CD4-positive, alpha-beta T cell treated with Interleukin-6 for 4 hours (primary cell): ENCODE measurements at places on chromosomes 16 and 17.

DNA sequence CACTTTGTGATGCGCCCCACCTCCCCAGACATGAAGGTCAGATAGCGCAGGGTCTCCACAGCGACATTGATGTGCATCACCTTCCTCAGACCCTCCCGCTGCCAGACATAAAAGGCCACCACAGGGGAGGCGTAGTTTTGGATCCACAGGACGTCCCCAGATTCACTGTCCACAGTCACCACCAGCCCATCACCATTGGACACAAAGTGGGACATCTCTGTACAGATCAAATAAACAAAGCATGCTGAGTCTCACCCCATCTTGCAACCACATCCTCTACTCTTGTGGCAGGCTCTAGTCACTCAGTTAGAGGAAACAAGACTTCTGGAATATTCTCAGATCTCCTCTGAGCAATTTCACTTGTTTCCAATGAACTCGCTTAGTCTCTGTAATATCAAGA, 46.3 kb upstream of the ICAM2 start:
- DNase-seq: peak; percentile 54

GRCh38 chr16:70348991-70349390, 2.3 kb downstream of the DDX19A start:
- no peak for DNase-seq

DNA sequence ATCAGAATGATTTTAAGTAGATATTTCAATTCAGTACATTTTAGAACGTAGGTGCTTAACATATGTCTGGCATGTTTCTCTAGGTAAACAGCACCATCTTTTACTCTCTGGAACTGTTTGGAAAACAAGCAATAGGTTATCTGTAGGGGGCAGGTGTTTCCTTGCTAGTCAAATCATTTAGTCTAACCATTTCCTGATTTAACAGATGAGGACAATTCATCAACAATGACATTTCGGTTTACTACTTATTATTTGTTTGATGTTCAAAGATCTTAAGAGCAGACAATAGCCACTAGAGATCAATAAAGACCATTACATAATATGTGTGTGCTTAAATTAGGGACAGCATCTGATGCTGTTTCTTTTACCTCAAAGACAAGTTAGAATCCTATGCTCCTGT, 173.1 kb downstream of the CEP112 start:
- no peak for DNase-seq

DNA sequence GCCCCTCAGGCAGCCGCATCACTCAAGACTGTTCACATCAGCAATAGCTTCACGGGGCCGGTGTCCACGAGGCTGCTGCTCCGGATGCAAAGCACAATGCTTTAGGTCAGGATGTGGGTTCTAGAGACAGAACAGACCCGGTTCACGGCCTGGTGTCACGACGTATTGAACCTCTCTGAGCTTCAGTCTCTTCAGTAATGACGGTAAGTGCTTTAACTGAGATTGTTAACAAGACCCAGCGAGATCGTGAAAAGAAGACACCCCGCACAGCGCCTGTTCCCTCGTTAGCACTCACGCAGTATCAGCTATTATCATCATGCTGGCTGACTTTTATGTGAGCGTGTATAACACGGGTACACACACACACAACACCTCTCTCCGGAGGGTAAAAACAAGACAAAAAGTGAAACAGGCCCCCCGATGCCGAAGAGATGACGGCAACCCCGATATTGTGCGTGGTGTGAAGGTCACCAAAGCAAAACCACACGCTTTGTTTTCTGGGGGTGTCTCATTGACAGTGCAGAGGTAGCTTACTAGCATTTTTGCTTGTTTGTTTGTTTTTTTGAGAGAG, 21.4 kb upstream of the ABR start:
- peak; percentile 63 for DNase-seq

GRCh38 chr17:58630883-58631522, 60.8 kb downstream of the TEX14 start:
- peak; percentile 7 for DNase-seq

DNA sequence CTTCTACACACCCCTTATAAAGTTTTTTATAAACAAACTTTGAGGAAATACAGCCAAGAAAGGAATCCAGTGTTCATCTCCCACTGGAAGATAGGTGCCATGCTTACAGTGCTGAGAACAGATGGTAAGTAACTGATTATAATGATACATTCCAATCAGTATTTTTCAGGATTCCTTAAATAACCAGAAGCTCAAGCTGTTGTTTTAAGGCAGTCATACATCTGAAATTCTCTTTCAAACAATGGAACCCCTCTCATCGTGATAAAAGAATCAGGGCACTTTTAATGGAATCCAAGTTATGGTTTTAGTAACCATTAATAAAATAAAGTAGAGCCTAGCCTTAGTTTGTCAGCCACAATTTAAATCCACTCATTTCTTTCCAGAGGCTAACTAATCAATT, 56.1 kb upstream of the STAC2 start:
- no peak for DNase-seq

- no peak for DNase-seq
Observed at GRCh38 chr17:17712268-17712924, 31.1 kb downstream of the RAI1 start.

DNA sequence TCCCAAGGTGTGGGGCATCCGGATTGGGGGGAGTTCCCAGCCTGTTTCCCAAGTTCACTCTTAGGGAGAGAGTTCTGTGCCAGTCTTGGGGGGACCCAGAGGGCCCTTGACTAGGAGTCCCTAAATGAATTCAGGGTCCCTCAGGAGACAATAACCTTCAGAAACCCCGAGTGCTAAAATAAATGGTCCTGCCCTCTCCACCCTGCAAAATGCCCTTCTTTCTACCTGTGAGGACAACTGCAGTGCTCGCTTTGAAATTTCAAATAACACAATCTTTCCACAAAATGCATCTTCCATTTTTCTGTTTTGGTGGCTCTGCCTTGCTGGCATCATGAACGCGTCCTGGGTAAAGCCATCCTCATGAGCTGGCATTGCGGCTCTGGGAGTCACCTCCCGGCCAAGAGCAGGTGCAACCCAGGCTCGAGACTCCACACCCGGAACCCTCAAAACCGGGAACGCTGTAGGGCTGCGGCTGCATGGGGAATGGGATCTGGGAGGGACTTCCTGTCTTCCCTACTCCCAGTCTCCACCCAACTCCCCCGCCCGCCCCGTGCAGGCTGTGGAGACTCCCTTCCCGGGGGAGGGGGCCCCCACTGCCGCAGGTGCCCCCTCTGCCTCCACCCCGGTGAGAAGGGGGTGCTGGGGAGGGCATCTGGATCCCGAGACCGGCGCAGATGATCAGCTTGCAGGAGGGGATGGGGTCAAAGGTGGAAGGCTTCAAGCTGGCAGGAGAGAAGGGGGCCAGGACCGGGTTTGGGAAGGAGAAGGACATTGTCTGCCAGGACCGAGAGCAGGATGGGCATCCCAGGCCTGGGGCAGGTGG, at the start of gene ZNF205:
Gene ZNF205, plus strand, starts transcription at position 529 of the 823 bp plus-strand sequence. CDS start 845 bp downstream, outside the sequence.
- no peak for DNase-seq

GRCh38 chr17:29084541-29085146, 41.7 kb downstream of the PIPOX start:
- no peak for DNase-seq

DNA sequence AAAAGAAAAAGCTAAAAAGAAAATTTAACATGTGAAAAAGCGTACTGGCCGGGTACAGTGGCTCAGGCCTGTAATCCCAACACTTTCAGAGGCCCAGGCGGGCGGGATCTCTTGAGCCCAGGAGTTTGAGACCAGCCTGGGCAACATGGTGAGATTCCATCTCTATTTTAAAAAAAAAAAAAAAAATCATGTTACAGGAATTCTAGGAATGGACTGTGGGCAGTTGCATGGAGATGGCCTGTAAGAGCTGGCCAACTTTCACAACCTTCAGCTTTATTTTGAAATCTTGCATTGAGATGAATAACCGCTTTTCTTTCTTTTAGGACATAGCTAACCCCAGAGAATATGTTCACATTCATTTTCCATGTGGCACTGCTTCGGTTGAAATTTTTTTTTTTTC, 8.2 kb upstream of the CIAO3 start:
- no peak for DNase-seq

DNA sequence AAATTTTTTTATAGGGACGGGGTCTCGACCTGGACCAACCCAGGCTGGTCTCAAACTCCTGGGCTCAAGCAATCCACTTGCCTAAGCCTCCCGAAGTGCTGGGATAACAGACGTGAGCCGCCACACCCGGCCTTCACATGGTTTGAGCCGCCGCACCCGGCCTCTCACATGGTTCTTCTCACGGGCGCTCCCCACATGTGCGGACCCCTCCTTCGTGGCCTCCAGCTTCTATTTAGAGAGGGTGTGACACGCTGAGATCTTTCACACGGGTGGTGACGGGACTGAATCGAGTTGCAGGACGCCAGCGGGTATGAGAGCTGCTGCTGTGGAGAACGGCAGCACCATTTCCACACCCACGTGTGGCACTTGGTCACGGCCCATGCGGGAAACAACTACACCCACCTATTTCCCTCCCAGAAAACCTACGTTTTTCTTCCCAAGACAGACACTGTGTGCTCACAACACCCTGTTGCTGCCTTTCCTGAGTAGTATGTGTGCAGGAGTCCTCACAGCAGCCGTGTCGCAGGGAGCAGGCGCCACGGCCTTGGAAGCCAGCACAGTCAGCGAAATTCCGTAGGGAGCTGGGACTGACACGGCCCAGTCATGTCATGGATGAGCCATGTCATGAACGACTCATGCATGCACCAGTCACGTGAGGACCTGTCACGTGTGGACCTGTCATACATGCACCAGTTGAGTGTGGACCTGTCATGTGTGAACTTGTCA, 20.1 kb upstream of the ACSF3 start:
- DNase-seq: no peak

- no peak for DNase-seq
Observed at GRCh38 chr17:57930239-57930638, 25.0 kb downstream of the CUEDC1 start.

DNA sequence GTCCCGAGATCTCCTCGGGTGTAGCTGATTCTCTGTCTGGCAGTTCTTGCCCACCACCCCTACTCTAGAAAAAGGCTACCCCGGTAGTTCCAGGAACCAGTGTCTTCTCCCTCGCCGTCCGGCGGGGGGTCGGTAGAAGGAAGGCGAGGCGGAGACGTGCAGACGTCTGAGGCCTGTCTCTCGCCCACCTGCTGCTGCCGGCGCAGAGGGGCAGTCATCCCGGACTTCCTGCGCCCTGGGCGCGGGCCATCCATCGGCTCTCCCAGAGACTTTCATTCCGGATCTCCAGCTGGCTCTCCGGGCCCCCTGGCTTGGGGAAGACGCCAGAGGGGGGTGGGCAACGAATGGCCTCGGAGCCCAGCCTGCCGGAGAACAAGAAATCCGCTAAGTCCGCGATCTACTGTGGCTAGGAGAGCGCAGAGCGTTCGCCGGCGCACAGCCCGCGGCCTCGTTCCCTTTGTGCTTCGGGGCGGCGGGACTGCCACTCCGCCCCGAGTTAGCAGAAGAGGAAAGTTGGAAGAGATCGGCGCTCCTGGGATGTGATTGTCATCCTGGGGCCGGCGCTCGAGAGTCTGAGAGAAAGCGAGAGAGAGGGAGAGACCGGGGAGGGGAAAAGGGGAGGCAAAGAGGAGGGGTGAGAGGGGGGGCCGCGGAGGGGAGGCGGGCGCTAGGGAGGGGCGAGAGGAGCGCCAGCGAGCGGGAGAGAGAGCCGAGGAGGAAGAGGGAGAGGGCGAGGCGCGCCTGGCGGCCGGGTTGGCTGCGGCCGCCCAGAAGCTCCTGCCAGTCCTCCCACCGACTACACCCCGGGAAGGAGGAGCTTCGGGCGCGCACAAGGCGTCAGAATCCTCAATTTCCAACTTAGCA, at the start of gene IRX5:
Gene IRX5, plus strand, starts transcription at position 861 of the 864 bp plus-strand sequence. CDS start 334 bp downstream, outside the sequence.
- DNase-seq: peak; percentile 59

DNA sequence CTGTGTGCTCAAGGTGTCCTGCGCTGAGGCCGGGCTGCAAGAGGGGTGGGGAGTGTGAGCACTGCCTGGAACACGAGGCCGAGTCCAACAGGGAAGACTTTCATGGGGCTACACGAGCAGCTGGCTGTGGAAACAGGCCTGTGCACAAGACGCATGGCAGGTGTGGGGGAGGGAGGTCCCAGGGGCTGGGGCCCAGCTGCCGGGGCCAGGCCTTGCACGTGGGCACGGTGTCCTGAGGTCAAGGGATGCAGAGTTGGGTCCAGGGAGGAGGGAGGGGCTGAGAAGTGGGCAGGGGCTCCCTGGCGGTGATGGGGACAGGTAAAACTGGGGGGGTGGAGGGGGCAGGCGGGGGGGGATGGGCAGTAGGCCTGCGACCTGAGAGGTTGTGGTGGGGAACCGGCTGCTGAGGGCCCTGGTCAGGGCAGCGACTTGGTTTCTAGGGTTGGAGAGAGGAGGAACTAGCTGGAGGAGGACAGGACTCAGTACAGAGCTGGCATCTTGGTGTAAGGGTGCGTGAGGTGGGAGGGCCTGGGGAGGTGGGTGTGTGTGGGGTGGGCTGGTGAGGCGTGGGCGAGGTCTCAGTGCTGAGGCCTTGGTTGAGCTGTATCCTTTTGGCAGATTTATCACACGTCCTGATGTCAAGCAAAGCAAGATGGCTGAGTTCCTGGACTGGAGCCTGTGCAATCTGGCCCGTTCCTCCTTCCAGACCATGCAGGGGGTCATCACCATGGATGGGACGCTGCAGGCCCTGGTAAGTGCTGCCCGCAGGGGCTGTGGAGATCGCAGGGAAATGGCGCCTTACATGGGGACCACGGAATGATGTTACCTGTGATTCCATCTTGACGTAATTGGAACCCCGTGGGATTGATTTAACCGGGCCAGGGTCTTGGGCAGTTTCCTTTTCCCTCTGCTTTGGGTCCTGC, 29.4 kb downstream of the TBCD start:
- no peak for DNase-seq

- DNase-seq: no peak
Observed at GRCh38 chr17:79036596-79036995, 12.6 kb downstream of the C1QTNF1 start.

GRCh38 chr17:40015005-40015997, at the start of gene CSF3:
TSS of gene CSF3 (plus strand) at chr17:40015440. CDS start at chr17:40015475, 35 bp downstream.
- DNase-seq: no peak

DNA sequence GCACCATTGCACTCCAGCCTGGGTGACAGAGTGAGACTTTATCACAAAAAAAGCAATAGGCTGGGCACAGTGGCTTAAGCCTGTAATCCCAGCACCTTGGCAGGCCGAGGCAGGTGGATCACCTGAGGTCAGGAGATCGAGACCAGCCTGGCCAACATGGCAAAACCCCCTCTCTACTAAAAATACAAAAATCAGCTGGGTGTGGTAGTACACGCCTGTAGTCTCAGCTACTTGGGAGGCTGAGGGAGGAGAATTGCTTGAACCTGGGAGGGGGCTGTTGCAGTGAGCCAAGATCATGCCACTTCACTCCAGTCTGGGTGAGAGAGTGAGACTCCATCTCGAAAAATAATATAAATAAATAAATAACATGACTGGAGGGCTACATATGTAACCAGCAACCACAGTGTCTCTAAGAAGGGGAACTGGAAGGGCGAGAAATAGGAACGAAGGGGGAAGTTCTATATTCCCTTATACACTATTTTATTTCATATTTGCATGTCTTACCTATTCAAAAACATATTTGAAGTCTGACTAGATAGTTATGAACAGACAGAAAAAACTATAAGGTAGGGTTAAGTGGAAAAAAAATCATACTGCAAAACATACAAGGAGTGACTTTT, 25.9 kb downstream of the MYH11 start:
- DNase-seq: no peak

DNA sequence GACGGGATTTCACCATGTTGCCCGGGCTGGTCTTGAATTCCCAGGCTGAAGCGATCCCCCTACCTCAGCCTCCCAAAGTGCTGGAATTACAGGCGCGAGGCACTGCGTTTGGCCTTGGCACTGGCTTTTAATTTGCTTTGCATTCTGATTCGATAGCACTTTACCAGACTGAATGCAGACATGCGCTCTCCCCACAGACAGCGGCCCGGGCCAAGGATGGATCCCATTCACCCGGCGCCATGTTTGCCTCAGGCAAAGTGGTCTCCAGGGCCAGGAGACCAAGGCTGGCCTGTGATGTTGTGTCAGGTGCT, 41.7 kb downstream of the DHRS7B start:
- no peak for DNase-seq

- DNase-seq: no peak
Observed at GRCh38 chr16:50247123-50247905, 19.0 kb upstream of the ADCY7 start.
